ENCODE measurements at places on chromosomes 1 and 21.

DNA sequence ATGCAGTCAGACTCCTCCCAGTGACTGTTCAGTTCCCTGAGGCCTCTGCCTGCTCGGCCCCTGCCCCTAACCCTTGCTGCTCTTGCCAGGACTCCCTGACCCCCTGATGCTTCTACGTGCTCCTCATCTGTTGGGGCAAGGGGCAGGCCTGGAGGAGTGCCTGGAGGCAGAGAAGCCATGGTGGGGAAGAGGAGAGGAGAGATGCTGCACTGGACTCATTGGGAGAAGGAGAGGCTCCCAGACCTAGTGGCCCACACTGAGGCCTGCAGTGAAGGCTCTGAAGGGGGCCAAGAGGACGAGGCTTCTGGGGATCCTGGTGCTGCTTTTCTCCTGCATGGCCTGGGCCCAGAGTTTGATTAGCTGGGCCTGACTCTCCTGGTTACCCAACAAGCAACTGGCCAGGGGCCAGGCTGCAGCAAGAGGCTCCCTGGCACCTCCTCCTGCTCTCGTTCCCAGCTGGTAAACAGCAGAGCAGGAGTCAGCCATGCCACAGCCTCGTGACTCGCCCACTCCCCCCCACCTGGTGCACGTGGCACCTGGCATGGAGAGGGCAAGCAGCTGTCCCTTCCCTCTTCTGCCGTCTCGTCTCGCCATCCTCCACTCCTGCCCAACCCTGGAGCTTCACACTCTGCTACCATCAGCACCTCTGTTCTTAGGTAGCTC lies 847 bp upstream of the RORC start:
- no peak for DNase-seq

DNA sequence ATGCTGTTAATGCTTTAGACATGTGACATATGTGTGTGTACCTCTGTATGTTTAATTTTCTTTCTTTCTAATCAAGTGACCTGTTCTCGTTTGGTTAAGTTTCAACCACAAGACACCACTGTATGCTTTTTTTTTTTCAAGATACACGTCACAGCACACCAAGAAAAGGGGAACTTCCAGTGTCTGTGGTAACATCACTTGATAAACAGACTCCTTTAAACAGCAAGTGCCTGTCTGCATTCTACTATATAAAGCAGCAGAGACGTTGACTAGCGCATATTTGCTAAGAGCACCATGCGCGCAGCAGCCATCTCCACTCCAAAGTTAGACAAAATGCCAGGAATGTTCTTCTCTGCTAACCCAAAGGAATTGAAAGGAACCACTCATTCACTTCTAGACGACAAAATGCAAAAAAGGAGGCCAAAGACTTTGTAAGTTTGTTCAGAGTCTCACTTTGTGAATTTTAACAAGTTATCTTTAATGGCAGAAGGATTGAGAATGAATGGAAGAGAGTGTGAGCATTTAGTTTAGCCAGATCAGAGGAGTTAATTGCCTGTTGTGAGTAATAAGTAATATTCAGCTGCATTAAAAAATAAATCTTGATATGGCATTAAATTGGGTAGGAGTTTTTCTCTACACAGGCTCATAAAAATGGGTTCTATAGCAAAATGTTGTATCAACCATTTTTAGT lies at the start of gene RGS1:
TSS of gene RGS1 (plus strand) at position 275 of the 691 bp plus-strand sequence. CDS start at position 295, 20 bp downstream.
- no peak for DNase-seq

GRCh38 chr1:232978091-232978634 lies 27.8 kb downstream of the NTPCR start:
- DNase-seq, result peak; percentile 50

DNA sequence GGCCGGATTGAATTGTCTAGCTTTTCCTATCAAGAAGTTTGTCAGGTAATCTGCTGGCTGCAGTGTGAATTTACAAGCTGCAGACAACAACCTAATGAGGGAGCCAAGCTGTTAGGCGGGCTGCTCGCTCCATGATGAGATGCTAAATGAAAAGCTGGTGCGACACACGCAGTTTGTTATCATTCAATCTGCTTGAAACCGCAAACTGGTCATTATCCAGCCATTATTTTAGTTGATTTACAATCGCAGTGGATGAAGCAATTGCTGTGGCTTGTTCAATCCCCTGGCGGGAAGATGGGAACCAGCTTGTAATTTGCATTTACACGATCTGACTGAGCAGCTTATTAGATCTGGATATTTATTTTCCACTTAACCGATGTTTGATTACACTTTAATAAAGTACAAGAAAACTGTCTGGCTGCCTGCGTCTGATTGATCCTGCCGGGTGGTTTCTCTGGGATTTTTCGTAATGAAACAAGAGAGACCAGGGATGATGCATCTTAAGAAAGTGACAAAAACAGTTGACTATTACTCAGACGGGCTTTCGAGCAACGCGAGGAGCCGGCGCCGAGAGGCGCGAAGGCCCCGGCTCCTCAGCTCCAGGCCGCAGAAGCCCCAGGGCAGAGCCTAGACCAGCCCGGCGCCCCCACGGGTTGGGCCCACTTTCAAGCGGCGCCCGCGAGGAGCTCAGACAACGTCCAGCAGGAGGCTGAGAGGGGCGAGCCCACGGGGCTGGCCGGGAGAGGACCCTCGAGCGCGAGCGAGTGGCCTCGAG lies 118.0 kb upstream of the BARHL2 start:
- DNase-seq, result no peak

- DNase-seq, result no peak
Observed at GRCh38 chr1:108097018-108097417, 103.1 kb downstream of the SLC25A24 start.

- no peak for DNase-seq
Observed at GRCh38 chr1:59747420-59748024, 67.2 kb upstream of the HOOK1 start.

DNA sequence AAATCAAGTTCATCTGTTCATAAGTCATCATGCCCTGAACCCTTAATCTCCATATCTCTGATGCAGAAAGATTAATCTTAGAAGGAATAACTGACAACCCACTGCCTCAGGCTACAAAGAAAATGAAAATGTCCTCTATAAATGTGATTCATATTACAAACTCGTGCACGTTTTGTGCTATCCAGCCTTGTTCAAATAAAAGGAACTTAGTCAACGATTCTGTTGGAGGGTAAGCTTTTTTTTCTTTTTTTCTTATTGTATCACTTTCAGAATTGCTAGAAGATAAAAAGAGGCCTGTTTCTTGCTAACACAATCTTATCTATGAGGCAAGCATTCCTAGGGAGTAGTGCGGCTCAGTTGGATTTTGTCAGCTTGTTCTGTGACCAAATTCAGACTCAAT lies 228.4 kb downstream of the TM2D1 start:
- no peak for DNase-seq

- DNase-seq, result no peak
Observed at GRCh38 chr1:6998267-6998666, 213.0 kb downstream of the CAMTA1 start.

GRCh38 chr1:85463731-85464496 lies 1.0 kb downstream of the DDAH1 start:
- no peak for DNase-seq

- DNase-seq, result no peak
Observed at GRCh38 chr1:79599257-79599656, 592.7 kb upstream of the ADGRL4 start.

DNA sequence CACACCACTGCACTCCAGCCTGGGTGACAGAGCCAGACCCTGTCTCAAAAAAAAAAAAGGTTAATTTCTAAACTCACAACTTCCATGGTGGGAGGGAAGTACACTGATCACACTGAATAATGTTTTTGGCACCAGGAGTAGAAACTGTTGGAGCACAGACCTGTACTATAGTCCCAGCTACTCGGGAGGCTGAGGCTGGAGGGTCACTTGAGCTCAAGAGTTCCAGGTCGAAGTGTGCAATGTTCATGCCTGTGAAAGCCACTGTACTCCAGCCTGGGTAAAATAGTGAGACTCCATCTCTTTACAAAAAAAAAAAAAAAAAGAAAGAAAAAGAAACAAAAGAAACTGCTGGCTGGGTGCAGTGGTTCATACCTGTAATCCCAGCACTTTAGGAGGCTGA lies 35.3 kb downstream of the TMEM50B start:
- no peak for DNase-seq

- no peak for DNase-seq
Observed at GRCh38 chr1:171798311-171798710, 16.9 kb downstream of the METTL13 start.

- no peak for DNase-seq
Observed at GRCh38 chr1:15033264-15033663, 120.3 kb upstream of the TMEM51 start.

DNA sequence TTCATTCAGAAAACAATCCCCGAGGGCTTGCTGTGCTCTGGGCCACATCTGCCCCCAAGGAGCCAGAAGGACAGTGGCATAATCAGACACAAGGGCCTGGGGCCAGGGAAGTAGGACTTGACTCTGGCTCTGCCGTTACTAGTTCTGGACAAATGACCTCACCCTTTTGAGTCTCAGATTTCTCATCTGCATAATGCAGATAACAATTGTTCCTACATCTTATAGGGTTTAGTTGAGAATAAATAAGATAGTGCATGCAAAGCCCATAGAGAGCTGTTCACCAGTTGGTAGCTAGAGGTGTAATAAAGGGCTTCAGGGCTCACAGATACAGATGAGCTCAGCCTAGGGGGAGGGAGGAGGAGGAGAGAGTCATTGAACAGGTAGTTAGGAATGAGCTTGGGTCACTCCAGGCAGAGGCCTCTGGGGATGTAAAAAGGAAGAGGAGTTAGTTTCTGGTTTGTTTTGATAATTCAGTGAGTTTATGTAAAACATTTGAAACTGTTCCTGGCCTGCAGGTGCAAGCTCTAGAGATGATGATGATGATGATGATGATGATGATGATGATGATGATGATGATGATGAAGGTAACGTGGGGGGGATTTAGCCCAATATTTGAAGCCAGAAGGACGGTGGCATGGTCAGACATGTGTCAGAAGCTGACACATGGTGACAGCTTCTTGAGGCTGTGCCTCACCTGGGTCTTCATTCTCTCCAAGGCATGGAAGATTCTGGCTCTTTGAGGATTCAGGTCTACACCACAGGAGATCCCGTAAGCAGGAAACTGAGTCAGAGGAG lies 858 bp downstream of the LACTBL1 start:
- no peak for DNase-seq

GRCh38 chr1:206049293-206049692 lies 3.7 kb upstream of the RHEX start:
- no peak for DNase-seq

DNA sequence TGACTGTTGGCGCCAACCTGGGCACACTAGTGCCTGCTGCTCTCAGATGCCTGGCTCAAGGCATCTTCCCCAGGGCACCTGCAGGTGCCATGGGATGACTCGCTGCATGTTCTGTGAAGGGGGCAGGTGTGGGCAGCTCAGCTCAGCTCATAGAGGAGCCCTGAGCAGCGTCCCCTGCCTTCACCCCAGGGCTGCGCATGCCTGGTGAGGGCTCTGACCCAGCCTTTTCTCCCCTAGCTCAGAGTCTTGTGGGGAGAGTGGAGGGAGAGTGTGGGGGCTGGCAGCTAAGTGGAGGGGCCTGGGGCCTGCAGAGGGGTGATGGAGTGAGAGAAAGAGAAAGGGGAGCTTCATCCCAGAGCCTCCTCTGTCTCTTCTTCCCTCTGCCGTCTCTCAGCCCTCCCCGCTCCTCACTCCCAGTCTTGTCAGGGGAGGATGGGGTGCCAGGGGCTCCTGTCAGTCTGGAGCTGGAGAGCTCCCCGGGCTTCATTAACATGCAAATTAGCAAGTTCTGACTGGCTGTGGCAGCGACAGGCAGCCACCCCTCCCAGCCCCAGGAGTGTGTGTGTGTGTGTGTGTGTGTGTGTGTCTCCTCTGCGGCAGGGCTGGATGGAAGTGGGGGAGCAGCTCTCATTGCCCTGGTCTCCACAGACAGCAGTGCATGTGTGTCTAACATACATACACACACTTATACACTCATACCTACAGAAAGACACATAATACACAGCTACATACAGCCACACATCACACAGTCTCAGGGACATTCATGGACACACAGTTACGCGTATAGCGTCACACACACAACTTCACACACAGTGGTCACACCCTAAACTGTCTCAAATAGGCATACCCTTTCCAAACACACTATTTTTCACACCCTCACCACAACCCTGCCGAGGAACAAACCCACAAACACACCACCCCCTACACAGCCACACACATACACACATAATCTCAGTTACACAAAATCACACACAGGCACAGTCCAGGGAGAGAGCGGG lies 34.0 kb downstream of the FOXO6 start:
- DNase-seq, result no peak

- DNase-seq, result no peak
Observed at GRCh38 chr1:174971902-174972301, 27.8 kb upstream of the CACYBP start.

DNA sequence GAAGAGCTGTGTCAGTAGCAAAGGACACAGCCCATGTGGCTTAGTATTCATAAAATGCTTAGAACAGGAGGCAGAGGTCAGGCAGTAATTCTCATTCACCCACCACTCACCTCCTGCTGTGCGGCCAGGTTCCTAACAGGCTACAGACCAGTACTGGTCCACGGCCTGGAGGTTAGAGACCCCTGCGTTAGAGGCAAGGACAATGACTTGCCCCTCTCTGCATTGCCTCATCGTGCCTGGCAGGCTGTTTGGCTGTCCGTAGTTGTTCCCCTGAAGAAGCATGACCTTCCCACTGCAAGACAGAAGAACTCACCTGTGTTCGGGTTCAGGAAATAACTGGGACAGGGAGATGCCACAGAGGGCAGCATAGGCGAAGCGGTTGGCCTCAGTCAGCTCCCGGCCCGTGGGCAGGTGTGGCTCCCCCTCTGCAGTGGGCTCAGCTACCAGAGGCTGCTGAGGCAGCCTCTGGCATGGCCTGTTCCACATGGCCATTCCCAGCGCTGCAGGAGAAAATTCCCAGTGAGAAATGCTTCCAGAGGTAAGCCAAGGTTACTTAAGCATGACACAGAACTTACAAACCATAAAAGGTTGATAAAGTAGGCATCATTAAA lies 19.3 kb downstream of the TMCO4 start:
- DNase-seq, result no peak

- DNase-seq, result no peak
Observed at GRCh38 chr1:42586016-42586415, 72.2 kb upstream of the PPIH start.

DNA sequence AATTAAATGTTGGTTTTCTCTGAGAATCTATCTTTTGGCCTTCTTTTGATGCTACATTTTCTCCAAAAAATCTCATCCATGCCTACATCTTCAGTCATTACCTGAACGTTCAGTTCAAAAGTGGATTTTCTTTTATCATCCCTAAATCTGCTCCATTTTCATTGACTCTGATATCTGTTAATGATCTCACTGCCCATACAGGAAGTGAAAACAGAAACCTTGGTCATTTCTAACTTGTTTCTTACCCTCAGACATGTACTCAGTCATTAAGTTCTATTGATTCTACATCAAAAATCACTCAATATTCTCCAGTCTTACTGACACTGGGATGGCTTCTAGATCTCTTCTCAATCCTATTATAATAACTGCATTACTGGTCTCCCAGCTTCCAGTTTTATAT lies 22.7 kb downstream of the PRKACB start:
- DNase-seq, result no peak

- no peak for DNase-seq
Observed at GRCh38 chr1:244151537-244151936, 100.5 kb downstream of the ZBTB18 start.

- DNase-seq, result no peak
Observed at GRCh38 chr1:62178372-62178771, 16.3 kb upstream of the L1TD1 start.

GRCh38 chr1:45012639-45013278 lies 705 bp downstream of the UROD start:
- DNase-seq, result peak; percentile 72

- peak; percentile 60 for DNase-seq
Observed at GRCh38 chr1:176559878-176560277, 96.9 kb downstream of the PAPPA2 start.

- DNase-seq, result no peak
Observed at GRCh38 chr1:94608142-94608851, 66.7 kb upstream of the F3 start.

Data from SJSA1 (cell line).